ENCODE measurements at places on chromosomes 11 and 22.

DNA sequence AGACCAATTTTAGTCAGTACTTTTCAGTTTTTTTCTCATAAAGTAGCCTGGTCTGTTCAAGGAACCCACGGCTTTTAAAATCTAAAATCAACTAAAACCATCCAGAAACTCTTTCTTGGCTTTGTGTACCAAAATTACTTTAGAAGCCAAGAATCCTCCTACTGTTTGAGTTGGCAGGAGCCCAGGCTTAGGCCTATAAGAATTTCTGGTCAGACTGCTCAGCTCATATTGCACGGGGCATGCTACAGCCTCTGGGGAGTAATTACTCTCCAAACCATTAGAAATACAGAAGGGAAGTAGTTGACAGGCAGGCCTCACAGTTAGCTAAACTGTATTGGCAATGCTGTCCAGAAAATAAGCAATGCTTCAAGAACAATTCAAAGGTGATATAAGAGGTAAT lies 1862.9 kb upstream of the RAG2 start:
- no peak for DNase-seq

DNA sequence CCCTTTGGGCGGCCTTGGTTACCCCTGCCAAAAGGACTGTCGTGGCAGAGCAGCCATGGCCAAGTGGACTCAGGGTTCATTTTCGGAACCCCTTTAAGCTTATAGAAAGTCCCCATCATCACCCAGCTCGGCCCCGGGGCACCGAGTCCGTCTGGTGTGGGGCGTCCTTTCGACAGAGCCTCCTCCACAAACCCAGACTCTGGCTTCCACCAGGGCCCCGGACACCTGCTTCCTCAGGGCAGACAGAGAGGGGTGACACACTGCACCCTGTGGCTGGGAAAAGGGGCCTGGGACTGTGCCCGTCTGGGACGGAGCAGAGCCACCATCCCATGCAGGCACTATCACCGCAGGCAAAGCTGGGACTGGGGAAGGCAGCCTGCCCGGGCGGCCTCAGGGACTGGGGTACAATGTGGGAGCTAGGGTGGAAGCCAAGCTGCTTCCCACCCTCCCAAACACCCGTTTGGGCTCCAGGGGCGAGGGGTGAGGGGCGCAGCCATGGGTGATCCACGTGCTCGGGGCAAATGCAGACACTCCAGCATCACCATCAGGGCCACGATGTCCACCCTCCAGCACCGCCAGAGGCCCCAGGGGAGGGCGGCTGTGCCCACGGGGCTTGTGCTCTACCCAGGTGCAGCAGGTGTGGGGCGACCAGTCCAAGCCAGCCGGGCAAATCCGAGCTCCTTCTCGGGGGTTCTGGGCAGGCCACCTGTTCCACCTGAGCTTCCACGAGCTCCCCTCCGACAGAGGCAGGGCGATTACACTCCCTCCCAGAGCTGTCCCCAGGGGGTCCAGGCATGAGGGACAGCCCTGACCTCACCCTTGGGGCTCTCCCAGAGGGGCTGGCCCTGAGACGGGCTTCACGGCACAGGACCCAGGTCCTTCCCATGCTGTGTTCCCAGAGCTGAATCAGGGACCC lies 11.7 kb upstream of the MRPL23 start:
- DNase-seq = no peak

DNA sequence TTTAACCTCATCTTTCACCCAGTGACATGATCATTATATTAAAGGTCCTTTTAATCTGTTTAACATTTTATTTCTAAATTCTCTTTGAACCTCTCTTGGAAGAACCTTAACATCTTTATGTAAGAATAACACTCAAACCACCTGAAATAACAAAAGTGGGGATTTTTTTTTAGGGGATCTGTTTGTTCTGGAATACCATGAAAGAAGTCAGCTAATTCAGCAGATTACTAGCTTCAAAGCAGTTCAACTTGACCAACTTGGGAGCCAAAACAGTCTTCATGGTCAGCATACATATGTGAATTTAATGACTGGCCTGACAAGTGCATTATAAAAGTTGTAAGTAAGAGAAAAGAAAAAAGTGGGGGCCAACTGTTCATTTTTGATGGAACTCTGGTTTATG lies 52.3 kb downstream of the CCDC34 start:
- no peak for DNase-seq

DNA sequence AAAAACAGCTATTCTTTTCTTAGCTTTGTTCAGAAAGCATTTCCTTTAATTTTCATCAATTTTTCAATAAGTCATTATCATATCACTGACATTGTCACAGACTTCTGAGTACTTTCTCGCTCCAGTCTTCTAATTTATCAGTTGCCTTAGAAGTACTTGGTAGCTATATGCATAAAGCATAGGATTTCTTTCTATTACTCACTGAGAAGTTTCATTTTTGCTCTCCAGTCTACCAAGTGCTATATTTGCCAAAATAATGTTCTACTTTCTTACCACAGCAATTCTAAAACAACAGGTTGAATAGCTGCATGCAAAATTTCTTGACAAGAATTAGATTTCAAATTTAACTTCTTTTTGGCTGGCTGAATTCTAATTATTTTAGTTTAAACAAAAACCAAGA lies 116.3 kb downstream of the STK33 start:
- no peak for DNase-seq

DNA sequence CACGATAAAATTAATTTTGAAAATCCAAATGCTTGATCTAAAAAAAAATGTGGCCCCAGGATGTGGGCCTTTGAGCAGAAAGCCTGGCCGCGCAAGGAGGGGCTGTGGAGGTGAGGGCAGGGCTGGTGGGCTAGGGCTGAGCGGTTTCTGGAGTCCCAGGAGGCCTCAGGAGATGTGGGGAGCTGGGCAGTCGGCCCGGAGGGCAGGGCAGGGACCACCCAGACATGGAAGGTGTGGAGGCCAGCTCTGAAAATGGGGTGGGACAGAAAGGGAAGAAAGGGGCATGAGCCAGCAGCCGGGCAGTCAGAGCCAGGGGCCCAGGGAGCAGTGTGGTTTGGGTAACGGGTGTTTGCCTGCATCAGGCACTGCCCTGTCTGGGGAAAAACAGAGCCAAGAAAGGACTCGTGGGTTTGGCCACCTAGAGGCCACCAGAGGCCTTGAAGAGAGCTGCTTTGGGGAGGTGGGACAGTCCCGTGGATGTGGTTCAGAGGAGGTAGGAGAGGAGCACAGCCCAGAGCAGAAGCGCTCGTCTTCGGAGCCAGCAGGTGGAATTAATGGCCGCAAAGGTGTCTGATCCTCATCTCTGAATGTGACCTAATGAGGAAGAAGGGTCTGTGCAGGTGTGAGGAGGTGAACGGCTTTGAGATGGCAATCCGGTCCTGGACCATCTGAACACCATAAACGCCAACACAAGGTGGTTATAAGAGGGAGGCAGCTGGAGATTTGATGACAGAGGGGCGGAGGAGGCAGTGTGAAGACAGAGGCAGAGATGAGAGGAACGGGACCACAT lies 50.2 kb downstream of the IGF2 start:
- DNase-seq = no peak

DNA sequence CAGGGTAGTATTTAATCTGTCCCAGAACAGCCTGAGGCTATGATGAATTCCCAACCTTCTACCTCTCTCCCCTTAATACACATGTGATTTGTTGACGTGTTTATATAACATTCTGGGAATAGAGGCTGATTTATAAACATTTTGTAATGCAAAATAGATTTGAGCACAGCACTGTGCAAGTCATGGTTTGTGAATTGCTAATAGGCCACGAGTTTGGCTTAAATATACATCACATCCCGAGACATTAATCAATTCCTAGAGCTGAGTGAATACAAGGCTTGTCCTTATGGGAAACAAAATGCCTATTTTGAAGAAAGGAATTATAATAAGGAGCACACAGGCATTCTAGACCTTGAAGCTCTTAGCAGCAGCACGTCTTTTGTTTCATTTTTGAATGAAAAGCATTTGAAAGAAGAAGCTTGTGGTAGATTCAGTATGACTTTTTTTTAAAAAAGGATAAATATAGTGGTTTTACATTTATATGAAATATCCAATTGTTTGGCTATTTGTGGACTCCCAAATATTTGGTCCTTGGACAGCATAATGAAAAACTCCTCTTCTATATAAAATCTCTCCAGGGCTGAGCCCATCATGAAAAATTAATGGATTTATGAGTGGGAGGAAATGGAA lies 116.4 kb downstream of the SLC17A6 start:
- DNase-seq = no peak

GRCh38 chr11:118670063-118670462 lies 9.4 kb downstream of the TREH start:
- no peak for DNase-seq

- peak; percentile 56 for DNase-seq
Observed at GRCh38 chr22:37623075-37624016, 14.7 kb downstream of the GGA1 start.

GRCh38 chr11:106197438-106197837 lies 120.0 kb downstream of the AASDHPPT start:
- DNase-seq = no peak

GRCh38 chr22:20552443-20553401 lies 45.3 kb downstream of the MED15 start:
- no peak for DNase-seq

DNA sequence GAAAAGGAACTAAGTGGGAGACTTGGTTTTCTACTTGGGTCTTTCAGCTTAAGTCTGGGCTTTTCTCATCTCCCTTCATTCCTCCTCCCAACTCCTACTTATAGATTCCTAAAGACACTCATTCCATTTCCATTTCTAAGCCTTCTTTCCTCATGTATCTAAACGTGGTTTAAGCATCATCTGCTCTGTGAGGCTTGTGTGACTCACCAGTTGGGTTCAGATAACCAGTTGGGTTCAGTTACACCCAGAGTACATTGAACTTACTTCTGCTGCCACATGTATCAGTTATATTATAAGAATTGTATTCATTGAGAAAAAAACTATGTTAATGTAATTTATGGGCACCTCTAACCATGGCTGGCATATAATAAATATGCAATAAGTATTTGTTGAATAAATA lies 831.2 kb upstream of the CCDC90B start:
- DNase-seq = no peak

DNA sequence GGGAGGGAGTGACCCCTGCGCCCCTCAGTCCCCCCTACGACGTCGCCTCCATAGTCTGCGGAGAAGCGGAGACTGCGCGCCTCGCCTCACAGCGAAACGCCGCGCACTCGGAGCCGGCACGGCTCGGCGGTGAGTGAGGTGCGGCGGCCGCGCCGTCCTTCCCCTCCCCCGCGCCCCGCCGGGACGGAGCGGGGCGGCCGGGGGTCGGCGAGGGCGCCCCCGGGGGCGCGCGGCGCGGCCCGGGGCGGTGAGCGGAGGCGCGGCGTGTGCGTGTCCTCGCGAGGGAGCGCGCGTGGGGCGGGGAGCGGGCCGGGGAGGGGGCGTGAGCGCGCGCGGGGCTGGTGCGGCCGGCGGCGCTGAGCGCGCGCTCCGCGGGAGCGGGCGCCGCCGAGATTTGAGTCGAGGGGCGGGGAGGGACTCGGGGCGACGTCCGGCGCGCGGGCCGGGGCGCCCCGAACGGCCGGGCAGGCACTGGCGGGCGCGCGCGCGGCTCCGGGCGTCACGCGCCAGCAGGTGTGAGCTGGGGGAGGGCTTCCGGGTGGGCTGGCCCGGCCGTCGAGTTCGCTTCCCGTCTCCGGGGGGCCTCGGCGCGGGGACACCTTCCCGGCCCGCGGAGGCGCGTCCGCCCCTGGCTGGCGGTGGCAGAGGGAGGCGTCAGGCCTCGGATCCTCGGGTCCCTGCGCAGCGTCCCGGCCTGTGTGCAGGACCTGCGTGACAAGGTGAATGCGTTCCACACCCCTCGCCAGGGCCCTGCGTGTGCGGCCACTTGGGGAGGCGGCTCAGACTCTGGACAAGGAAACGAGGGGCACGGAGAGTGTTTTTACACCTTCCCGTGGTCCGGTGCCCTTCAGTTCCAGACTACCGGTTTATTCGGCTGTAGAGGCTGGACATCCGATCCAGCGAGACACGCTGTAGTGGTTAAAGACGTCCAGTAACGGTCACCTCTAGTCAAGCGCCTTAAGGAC lies 50.4 kb downstream of the FAM83F start:
- DNase-seq = peak; percentile 56

- peak; percentile 16 for DNase-seq
Observed at GRCh38 chr11:14499178-14499559, 442 bp downstream of the COPB1 start.

DNA sequence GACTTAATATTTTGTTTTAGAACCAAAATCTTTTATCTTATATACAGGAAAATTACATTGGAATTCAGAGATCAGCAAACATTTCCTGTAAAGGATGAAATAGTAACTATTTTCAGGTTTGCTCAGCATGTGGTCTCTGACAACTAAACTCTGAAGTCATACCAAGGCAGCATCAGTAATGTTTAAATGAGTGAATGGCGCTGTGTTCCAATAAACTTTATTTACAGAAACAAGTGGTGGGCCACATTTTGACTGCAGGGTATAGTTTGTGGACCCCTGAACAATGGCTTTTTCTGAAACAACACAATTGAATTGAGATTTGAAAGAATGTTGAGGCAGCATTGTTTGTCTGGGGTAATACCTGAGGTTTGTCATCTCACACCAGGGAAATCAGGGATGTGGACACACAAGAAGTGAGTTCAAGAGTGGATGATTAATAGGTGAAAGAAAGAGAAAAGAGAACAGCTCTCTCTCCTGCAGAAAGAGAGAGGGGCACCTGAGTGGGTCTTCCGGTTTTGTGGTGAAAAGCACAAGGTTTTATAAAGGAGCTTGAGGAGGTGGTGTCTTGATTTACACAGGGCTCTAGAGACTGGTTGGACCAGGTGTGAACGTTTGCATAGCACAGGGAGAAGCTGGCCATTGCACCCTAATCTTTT lies 113.5 kb upstream of the VPREB1 start:
- DNase-seq = no peak

DNA sequence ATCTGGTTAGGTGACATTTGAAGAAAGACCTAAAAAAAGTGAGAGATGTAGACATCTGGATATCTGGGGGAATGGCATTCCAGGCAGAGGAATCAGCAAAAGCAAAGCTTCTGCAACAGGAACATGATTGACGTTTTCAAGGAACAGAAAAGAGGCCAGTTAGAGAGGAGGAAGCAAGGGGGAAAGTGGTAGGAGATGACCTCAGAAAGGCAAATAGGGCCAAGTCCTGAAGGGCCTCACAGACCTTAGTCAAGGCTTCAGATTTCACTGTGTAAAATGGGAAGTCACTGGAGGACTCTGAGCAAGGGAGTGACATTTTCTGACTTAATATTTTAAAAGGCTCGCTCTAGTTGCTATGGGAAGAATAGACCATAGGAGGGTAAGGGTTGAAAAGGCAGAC lies 9.7 kb downstream of the DEUP1 start:
- DNase-seq = no peak

DNA sequence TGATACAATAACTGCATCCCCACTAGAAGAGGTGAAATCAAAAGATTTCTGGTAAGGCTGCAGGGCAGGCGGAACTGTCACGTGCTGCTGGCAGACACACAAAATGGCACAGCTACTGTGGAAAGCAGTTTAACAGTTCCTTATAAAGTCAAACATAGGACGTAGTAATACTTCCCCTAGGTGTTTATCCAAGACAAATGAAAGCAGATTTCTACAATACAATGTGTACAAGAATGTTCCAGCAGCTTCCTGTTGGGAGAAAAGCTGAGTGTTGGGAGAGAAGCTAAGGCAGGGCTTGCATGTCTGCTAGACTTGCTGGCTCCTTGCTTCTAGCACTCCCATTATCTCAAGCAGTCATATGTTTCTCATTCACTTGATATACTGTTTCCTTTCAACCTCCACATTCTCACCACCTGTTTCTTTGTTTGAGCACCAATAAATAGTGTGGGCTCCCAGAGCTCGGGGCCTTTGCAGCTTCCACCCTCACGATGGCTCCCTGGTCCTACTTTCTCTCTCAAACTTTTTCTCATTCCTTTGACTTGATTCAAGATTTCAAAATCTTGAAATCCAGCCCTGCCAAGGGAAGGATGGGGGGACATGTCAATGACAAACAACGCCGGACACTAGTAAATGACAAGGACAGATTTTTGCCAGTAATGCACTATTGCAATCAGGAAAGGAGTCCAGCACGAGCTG lies 21.2 kb upstream of the IL17RA start:
- DNase-seq = no peak
